ENCODE measurements at places on chromosomes 2 and 18.

DNA sequence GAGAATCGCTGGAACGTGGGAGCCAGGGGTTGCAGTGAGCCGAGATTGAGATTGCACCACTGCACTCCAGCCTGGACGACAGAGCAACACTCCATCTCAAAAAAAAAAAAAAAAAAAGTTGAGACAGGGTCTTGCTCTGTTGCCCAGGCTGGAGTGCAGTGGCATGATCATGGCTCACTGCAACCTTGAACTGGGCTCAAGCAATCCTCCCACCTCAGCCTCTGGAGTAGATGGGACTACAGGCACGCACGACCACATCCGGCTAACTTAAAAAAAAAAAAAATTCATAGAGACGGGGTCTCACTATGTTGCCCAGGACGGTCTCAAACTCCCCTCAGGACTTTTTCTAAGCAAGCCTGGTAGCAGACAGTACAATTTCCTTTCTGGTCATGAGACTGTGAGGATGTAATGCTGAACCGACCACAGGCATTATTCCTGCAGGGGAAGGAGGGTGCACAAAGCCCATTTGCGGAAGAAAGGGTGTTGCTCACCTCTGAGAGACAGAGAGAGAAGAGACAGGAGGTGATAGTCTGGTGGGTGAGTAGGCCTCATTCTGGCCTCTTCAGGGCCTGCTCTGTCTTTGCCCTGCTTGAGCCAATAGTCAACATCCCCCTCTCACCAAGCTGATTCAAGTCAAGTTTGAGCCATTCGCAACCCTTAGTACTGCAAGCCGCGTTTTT is 205.3 kb downstream of the ZFP36L2 start:
- DNase-seq: no peak

GRCh38 chr2:185526161-185526560 is 212.4 kb upstream of the FSIP2 start:
- DNase-seq: no peak

DNA sequence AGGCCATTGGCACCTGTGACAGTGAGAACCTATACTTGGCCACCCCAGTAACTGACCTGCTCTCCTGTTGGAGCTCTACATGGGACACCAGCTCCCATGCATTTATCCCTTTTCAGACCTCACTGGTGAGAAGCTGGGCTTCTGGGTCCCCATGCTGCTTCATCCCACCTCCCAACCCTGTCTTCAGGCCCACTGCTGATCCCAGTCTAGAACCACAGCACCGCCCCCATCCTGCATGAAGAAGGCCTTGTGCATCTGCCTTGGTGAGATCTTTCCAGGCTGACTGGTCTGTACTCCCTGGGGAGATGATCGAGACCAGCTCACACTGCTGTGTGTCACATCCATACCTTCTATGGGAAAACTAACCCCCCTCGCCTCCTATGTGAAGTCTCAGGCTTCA is 22.7 kb downstream of the TTC32 start:
- no peak for DNase-seq

- no peak for DNase-seq
Measured at GRCh38 chr18:50518787-50519546, 40.9 kb upstream of the MAPK4 start.

DNA sequence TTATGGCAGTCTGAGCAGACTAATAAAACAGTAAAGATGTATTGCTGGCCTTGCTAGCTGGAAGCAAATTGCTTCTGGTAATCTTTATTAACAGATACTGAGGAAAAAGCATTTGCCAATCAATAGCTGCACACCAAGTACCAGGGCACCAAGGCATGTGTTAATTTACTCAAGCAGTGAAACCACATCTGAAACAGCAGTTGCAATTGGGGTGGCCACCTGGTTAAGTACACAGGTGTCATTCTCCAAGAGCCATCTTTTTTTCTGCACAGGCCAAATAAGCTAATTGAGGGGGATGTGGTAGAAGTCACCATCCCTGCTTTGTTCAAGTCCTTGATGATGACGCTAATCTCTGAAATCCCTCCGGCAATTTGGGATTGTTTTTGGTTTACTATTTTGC is 8.6 kb upstream of the SEH1L start:
- DNase-seq: no peak

DNA sequence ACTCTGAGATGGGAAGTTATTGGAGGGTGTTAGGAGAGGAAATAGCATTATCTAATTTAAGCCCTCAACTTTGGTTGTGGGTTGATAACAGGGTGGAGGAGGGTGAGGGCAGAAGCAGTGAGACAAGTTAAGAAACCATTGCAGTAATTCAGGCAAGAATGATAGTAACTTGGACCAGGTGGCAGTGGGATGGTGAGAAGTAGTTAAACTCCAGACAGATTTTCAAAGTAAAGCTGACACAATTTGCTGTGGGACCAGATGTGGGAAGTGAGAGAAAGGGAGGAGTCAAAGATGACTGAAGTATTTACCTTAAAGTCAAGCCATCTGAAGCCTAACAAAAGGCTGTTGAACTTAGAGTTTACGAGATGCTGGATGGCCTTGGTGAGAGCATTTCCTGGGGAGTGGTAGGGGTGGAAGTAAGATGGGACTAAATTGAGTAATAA is 163.2 kb upstream of the KLF7 start:
- no peak for DNase-seq

DNA sequence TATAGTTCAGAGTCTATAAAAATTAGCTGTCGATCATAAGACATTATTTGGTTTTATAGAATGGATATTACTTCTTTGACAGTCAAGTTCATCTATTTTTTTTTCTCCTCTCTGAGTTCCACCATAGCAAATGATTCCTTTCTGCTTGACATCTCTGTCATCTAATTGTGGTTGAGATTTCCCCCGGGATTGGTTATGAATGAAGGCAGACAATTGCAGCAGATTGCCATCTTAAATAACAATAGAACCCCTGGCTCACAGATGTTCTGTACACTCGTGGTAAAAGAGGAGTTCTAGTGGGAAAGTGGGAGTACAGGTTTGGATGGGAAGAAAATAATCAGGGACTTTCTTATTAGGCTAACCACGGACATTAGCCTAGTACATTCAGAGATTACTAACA is 292.1 kb upstream of the NRXN1 start:
- no peak for DNase-seq

DNA sequence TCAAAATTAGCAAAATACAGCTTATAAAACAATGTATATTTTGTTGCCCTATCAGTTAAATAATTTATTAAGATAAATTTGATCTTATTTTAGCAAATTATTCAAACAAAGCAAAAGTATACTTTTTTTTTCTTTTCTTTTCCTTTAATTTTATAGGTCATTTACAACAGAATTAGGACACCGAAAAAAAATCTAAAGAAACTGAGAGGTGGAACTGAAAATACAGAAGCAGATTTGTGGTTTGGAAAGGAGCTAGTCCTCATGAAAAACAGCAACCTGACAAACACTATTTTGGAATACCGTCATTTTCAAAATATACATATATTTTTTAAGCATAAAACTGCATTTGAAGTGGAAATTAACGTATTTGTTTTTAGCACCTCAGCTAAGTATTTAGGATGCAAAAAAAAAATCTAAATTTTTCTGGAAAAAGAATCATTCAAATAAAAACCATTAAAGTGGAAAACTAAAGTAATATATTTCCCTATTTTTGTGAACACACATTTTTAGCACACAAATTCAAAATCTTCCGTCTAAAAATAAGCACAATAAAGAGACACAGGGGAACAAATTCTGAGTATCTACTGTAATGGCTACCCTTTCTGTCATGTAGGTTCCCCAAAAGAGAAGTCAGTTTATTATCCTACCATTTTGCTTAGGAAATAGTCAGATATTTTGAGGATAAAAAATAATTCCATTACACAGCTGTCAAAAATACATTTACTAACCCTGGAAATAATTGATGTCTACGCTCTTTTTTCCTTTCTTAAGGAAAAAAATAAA is 2.7 kb downstream of the CCDC88A start:
- DNase-seq: no peak

- DNase-seq: no peak
Measured at GRCh38 chr2:41326851-41327250, 721.0 kb upstream of the PKDCC start.

Measured in NCI-H2029 (cell line).